Activated CD4-positive, CD25-positive, alpha-beta regulatory T cell treated with anti-CD3 and anti-CD28 coated beads, Interleukin-2, amount 50 U/mL, for 16 hours (primary cell): ENCODE measurements at places on chromosomes 13 and 19.

DNA sequence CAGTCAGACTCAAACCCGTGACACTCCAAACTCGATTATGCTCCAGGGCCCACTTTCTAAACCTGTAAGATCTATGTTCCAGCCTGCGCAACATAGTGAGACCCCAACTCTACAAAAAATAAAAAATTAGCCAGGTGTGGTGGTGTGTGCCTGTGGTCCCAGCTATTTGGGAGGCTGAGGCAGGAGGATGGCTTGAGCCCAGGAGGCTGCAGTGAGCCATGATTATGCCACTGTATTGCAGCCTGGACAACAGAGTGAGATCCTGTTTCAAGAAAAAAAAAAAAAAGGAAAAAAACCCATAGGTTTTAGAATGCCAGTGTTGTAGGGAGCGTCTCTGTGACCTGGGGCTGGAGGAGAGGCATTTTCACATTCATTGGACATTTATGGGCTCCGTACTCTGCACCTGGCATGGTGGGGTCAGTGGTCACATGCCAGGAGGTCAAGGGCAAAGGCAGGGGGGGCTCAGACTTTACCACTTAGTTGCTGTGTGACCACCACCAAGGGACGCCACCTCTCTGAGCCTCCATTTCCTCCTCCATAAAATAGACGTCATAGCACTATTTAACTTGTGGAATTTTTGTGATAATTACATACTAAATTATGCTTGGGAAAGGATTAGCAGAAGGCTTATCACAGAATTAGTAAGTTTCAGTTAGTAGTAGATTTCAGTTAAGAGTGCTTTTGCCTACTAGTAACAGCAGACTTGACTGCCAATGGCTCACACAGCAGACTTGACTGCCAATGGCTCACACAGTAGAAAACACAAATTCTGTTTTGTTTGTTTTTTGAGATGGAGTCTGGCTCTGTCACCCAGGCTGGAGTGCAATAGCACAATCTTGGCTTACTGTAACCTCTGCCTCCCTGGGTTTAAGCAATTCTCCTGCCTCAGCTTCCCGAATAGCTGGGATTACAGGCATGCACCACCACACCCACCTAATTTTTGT, 5.9 kb downstream of the SELENOV start:
- no peak for DNase-seq

DNA sequence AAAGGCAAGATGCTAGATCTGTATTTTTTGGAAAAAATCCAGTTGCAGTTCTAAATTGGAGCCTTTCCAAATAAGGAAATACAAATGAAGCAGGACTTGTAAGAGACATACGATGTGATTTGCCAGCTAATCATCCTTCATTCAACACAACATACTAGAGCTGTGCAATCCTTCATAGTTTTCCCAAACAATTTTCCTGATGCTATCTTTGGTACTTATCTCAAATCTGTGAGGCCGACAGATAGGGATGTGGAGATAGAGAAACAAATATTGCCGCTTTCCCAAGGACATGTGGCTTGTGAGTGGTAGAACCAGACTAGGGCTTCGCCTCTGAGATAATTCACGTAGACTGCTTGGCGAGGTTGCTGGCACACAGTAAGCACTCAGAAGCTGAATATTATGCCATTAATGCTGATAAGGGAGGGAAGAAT, 176.6 kb downstream of the LMO7 start:
- no peak for DNase-seq

- no peak for DNase-seq
Measured at GRCh38 chr13:90896002-90896401, 451.5 kb upstream of the MIR17HG start.

- no peak for DNase-seq
Measured at GRCh38 chr19:44552324-44552723, 22.8 kb upstream of the CEACAM20 start.

DNA sequence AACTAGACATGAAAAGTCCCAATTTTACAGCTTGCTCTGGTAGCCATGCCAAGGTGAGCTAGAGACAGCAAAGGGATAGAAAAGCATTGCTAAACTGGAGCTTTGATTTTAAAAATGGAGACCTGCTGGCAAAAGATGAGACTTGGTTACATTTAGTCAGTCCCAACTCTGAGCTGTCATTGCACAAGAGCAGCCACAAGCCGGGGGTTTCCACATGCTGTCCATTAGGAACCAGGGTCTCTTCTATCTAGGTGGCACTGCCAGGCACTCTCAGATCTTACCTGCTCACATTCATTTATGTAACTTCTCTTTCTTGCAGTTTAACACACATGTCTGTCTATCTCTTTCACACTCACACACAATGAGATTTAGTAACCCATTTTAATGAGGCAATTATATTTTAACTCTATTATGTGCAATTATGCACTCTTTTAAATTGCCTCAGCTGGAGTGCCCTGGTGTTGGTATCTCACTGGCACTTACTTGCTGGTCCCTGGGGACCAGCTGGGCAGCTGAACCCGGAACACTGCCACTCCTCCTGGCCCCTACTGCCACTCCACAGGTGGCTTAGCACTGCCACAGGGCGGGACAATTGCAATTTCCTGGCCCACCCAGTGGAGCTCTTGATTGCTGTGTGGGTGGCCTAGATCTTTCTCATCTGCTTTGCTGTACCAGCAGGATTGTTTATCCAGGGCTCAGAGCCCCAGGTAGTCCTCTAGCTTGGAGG, 112.5 kb downstream of the COG6 start:
- DNase-seq: no peak

DNA sequence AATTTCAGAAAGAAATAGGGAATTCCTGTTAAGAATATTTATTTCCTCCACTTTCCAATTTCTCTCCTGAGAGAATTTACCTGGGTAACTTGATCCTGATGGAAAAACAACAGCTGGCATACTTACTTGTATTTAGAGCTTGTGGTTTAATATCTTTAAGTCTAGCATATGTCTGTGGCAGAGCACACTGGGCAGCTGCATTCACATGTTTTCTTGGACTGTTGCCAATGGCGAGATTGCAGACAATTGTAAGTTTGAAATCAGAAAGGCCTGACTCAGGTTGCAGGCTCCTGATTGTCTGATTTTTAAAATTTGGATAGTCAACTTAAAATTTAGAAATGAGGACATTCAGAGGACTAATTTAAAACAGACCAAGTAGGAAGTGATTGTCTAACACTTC, 66.9 kb downstream of the NHLRC3 start:
- no peak for DNase-seq

DNA sequence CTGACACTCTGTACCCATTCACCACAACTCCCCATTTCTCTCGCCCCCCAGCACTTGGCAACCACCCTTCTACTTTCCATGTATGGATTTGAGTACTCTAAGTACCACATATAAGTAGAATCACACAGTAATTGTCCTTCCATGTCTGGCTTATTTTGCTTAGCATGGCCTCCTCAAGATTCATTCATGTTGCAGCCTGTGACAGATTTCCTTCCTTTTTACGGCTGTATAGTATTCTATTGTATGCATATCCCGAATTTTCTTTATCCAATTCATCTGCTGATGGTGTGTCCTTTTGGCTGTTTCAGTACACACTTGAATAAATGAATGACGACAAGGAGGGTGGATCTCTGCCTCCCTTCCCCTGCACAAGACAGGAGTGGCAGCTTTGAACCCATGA, 95.1 kb downstream of the ZNF536 start:
- DNase-seq: no peak

DNA sequence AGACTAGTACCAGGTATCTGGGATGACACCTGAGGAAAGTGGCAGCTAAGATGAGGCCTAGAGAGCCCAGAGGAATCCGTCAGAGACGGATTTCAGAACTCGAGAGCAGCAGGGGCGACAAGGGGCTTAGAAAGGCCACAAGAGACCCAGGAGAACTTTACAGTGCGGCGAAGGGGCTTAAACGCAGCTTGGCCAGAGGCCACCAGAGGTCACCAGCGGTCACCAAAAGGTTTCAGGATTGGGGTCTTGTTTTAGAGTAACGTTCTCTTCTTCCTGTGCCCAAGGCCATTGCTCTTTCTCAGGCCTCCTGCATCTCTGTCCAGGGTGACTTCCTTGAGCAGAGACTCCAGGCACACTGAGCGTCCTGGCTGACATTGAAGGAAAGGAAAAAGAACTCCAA, 2.2 kb downstream of the ZSCAN22 start:
- DNase-seq: no peak

DNA sequence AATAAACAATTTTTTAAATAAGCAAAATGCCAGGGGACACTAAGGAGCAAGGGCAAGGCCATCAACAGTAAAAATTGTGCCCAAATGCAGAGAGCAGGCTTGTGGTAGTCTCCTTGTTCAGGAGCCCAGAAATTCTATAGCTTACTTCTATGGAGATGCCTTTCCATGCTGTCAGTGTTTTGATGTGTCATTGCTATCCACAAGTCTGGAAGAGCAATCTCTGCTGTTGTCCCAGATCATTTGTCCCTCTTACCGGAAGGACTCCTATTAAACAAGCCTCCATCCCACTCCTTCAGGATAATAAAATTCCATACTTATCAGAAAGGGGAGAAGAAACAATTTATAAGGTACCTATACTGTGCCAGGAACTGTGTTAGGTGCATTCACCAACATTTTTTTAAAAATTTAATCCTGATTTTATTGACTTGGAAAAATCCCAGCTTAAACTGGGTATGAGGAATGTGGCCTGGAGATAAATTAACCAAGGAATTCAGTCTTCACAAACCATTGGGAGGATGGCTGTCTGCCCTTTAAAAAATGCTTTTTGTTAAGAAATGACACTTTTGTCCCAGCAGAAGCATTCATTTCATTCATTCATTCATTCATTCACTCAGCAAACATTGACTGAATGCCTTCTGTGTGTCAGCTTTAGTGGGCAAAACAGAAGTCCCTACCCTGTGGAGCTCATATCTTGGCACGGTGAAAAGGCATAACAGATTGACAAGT, 26.8 kb upstream of the CYSLTR2 start:
- DNase-seq: no peak

GRCh38 chr19:15696654-15697194, 23.8 kb downstream of the CYP4F12 start:
- DNase-seq: no peak

- DNase-seq: no peak
Measured at GRCh38 chr13:80469853-80470381, 129.0 kb upstream of the SPRY2 start.

DNA sequence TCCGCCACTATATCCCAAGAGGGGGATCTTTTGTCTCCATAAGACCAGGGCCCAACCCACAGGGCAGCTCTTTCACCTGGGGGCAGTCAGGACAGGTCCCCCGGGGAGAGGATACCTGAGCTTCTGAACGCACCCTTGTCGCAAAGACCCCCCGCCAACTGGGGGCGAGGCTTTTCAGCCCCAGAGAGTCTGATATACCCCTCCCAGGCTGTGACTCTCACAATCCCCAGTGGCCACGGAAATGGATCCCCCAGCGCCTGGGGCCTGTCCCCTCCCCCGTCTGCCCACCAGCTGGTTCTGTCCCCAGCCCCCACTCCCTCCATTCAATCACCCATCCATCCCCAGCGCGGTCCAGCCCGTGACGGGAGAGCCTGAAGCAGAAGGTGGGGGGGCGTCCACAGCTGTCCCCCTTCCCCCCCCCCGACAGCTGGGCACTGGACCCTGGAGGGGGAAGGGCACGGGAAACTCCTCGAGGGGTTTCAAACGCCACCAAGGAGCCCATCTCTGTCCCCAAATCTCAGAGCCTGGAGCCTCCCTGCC, 823 bp downstream of the DOCK6 start:
- no peak for DNase-seq

DNA sequence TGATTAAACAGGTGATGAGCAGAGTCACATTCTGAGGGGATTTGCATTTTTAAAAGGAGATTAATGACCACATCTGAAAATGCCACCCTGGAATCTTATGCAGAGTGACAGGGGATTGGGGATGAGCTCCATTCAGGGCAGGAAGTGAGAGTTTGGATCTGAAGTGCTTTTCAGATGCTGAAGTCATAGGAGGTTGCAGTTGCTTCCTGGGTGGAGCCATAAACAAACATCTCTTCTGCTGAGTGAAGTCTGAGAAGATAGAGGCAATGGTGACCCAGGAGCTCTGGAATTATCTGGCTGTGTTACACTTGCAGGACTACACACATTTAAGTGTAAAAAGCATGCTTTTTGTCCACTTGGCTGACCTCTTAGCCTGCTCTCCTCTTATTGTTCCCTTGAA, 51.4 kb upstream of the PSG8 start:
- no peak for DNase-seq

GRCh38 chr13:70666883-70667556, 558.8 kb upstream of the KLHL1 start:
- DNase-seq: no peak

DNA sequence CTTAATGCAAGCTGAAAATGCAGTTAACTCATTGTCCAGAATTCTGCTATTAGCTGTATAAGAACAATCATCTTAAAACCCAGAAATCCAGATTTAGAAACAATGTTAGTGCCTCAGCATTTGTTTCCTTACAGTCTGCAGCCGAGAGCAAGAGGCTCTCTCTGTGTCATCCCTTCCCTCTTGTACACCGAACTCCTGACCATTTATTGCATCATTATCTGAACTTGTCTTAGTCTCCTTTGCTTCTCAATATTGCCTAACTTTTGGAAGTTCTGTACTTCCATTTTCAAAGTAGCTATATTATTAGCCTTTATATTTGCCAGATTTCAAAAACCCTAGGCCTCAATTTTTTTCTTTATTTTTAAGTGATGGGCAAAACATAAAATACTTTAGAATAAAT, 27.1 kb downstream of the RNASEH2B start:
- no peak for DNase-seq

GRCh38 chr19:55085923-55086715, 10.4 kb downstream of the EPS8L1 start:
- no peak for DNase-seq

GRCh38 chr19:13615890-13616289, 109.6 kb upstream of the CACNA1A start:
- no peak for DNase-seq

GRCh38 chr19:45147835-45148676, 12.7 kb downstream of the NKPD1 start:
- no peak for DNase-seq

- no peak for DNase-seq
Measured at GRCh38 chr13:64234255-64234654, 2818.6 kb upstream of the PCDH20 start.

DNA sequence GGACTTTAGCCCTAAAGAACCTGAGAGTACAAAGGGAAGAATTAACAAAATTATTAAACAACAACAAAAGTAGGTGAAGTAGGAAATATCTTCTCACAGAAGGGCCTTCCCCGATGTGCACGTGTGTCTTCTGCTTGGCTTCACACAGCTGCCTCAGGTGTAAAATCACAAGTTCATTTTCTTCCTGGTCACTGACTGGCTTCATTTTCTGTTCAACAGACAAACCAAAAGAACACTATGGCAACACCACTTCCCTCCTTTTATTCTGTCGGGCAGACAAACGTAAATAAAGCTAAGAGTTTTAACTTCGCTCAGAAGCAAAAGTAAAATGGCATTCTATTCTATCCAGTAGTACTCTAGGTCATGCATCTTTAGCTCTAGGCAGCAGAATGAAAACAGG, 140.9 kb downstream of the TBC1D4 start:
- no peak for DNase-seq

- DNase-seq: no peak
Measured at GRCh38 chr13:107807306-107808073, 407.8 kb downstream of the LIG4 start.
